ENCODE measurements at places on chromosomes 13 and 19.

GRCh38 chr13:48560657-48561337 is 27.9 kb upstream of the RCBTB2 start:
- DNase-seq, result no peak

DNA sequence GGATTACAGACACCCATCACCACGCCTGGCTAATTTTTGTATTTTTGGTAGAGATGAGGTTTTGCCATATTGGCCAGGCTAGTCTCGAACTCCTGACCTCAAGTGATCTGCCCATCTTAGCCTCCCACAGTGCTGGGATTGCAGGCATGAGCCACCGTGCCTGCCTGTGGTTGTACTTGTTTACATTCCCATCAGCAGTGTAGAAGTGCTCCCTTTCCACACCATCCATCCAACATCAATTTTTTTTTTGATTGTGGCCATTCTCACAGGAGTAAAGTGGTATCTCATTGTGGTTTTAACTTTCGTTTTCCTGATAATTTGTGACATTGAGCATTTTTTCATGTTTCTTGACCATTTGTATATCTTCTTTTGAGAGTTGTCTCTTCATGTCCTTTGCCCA is 1019.4 kb upstream of the SLC10A2 start:
- DNase-seq, result no peak

DNA sequence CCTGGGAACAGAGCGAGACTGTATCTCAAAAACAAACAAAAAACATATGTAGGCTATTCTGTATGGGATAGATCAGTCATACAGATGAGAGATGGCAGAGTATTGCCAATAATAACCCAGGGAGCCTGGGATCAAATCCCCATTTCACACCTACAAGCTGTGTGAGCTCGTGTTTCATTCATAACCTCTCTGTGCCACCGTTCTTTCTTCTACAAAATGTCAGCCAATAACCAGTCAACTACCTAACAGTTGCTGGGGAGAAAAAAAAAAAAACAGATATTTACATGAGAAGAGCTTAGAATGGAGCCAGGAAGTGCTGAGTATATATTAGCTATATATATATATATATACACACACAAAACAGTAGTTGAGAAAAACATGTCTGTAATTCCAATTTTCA is 6.5 kb upstream of the IFNL2 start:
- no peak for DNase-seq

DNA sequence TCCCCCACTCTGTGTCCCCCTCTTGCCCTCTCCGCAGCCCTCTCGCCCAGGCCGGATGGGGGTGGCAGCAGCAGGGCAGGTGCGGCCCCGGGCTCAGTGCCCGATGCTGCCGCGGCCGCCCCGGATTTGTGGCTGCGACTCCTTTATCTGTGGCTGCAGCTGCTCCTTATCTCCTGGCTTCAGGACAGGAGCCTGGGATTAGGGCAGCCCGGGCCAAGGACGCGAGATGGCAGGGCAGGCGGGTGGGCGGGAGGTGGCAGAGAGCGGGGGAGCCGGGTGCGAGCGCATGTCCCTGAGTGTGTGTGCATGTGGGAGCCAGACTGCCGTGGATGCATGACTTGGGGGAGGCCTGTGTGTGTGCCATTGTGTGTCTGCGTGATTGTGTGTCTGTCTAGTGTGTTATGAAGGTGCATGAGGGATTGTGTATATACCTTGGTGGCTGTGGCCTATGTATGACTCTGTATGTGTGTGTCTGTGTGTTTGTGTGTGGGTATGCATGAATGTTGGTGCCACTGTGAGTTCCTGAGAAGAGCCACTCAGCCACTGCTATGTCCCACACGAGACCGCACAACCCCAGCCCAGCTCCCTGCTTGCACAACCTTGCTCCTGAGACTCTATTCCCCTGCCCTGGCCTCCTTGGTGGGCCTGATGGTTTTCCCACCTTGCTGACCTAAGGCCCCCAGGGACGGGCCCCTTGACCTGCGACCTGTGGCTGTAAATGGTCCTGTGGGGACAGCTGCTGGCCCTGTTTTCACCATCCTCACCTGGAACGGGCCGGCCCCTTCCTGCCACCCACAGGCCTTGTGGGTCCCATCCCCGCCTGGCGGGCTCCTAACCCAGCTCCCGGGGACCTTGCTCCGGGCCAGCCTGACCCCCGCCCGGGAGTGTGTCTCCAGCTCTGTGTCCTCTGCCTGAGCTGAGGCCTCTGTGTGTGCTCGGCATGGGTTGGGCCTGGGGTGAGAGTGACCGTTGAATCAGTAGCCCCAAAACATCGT is 5.3 kb upstream of the NRTN start:
- no peak for DNase-seq

DNA sequence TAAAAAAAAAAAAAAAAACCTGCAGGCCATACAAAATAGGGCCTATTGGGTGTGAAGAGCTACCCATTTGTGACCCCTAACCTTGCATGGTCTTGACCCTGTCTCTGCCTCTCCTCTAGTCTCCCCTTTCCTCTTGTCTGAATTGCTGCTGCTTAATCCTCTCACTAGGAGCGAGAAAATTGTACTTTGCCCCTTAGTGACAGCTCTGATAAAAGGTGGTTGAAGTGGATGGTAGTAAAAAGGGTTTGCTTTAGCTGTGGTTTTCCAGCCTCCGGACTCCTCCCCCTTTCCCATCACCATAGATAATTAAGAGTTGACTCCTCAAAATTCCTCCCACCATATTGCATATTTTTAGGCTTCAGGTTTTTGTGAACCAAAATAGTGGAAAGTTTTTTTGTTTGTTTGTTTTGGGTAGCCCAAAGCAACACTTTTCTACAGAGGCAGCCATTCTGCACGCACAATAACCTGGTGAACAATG is 23.5 kb downstream of the ACTN4 start:
- DNase-seq, result no peak

Data from HFF-Myc (cell line).